ENCODE measurements at places on chromosomes 12 and 14. TPM values are rescaled to one million over a fixed set of nuclear protein-coding genes. Genes with fewer than 3 reads are reported as not detected.

The CLEC2D gene
- total RNA-seq = 391 TPM

The KSR2 gene
- 0.02 TPM for total RNA-seq

The METTL25 gene
- total RNA-seq = 7.8 TPM

- no peak overlapping the region for H3K4me3 ChIP-seq
- H3K27me3 ChIP-seq = peaks cover 4% of the 10 kb centered on the region
- no peaks in the 10 kb centered on the region for H3K4me1 ChIP-seq
- DNase-seq = no peak
Observed at GRCh38 chr14:67738740-67739504, 37.2 kb downstream of the RDH12 start.

DNA sequence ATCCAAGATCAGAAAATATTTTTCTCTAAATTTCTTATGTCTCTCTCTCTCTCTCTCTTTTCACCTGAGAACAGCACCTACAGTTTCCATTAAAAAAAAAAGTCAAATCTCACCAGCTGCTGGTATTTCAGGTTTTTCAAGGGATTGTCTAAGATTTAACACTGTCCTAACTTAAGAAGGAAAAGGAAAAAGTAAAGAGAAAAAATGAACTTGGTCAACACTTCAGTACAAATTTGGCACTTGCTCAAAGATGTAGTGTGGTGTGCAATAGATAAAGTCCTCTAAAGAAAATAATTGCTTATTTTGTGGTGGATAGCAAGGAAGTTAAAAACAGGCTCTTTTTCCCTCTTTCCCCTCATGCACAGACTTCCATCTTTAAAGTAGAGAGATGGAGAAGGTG is 416.2 kb downstream of the SOX5 start:
- H3K36me3 ChIP-seq = no peaks in the 10 kb centered on the region
- H3K4me3 ChIP-seq = no peak overlapping the region
- no peaks in the 10 kb centered on the region for H3K27me3 ChIP-seq
- H3K4me1 ChIP-seq = no peaks in the 10 kb centered on the region
- H3K27ac ChIP-seq = no peak overlapping the region

DNA sequence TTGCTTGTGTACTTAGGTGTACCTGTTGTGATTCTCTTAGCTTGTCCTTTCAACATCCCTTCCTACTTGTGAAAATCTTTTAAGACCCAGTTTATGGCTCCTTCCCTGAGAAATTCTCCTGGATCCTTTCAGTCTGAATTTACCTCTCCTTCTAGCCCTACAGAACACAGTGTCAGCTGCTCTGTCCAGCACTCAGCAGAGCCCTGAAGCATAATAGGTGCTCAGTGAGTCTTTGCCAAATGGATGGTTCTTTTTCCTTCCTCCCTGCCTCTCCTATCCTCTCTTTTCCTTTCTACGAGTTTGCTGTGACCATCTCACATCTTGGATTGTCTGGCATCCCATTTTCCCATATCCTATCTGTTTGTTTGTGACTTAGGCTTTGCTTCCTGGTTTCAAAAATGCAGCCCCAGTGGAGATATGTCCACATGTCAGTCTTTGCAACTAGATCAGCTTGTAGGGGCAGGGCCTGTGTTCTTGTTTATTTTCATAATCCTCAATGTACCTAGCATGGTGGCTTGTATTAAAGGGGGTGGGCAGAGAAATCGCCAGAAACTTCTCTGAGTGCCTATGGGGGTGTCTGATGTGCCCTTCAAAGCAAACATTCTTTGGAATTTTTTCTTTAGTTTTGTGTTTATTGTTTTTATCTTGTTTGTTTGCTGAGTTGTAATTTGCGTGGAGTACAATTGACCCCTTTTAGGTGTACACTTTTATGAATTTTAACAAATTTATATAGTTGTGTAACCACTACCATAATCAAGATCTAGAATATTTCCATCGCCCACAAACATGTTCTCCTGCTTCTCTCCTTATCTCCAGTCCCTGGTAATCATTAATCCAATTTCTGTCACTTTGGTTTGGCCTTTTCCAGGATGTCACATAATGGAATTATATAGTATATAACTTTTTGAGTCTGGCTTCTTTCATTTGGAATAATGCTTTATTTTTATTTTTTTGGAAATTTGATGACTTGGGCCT is 62.8 kb downstream of the SMOC1 start:
- no peaks in the 10 kb centered on the region for H3K4me1 ChIP-seq
- DNase-seq = no peak
- H3K27me3 ChIP-seq = peaks cover 16% of the 10 kb centered on the region
- H3K36me3 ChIP-seq = no peaks in the 10 kb centered on the region
- no peak overlapping the region for H3K27ac ChIP-seq
- no peak overlapping the region for H3K4me3 ChIP-seq

DNA sequence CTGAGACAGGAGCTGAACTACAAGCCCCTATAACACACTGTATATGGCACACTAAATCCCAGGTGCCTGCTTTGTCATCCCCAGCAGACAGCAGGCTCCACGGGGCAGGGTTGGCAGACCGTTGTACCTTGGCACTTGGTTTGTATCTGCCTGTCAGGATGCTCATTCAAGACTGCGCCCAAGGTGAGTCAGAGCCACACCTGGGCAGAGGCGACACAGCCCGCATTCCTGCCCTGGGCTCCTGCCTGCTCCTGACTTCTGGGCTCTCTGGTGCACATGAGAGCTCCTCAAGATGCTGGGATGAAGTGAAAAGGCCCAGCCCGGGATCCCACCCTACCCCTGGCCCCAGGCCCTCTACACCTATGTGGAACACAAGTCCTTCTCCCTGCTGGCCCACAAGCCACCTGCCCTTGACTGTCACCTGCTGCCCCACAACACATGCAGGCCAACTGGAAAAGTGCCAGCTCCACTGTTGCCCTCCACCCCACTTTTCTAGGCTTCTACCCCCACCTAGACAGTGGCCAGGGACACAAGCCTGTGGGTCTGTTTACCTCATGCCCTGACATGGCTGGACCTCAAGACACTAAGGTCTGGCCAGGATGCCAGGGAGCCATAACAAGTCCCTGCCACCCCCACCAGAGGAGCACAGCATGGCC is 30.8 kb upstream of the PNMA1 start:
- peaks cover 22% of the 10 kb centered on the region for H3K36me3 ChIP-seq
- peak overlapping the region; percentile 91 for H3K4me3 ChIP-seq
- H3K27ac ChIP-seq = peak overlapping the region; percentile 85
- peaks cover 92% of the 10 kb centered on the region for H3K4me1 ChIP-seq
- H3K27me3 ChIP-seq = no peaks in the 10 kb centered on the region

GRCh38 chr12:62640910-62641448 is 174.4 kb downstream of the MON2 start:
- peaks cover 15% of the 10 kb centered on the region for H3K27me3 ChIP-seq
- no peaks in the 10 kb centered on the region for H3K36me3 ChIP-seq
- H3K4me3 ChIP-seq = peak overlapping the region; percentile 24
- peaks cover 10% of the 10 kb centered on the region for H3K4me1 ChIP-seq
- peak overlapping the region; percentile 83 for H3K27ac ChIP-seq
- DNase-seq = peak; percentile 70

- H3K27me3 ChIP-seq = no peaks in the 10 kb centered on the region
- peaks cover 2% of the 10 kb centered on the region for H3K4me1 ChIP-seq
- DNase-seq = no peak
- H3K36me3 ChIP-seq = no peaks in the 10 kb centered on the region
Observed at GRCh38 chr12:132461526-132461925, 28.4 kb upstream of the FBRSL1 start.
